ENCODE measurements at places on chromosomes 12 and 14.

DNA sequence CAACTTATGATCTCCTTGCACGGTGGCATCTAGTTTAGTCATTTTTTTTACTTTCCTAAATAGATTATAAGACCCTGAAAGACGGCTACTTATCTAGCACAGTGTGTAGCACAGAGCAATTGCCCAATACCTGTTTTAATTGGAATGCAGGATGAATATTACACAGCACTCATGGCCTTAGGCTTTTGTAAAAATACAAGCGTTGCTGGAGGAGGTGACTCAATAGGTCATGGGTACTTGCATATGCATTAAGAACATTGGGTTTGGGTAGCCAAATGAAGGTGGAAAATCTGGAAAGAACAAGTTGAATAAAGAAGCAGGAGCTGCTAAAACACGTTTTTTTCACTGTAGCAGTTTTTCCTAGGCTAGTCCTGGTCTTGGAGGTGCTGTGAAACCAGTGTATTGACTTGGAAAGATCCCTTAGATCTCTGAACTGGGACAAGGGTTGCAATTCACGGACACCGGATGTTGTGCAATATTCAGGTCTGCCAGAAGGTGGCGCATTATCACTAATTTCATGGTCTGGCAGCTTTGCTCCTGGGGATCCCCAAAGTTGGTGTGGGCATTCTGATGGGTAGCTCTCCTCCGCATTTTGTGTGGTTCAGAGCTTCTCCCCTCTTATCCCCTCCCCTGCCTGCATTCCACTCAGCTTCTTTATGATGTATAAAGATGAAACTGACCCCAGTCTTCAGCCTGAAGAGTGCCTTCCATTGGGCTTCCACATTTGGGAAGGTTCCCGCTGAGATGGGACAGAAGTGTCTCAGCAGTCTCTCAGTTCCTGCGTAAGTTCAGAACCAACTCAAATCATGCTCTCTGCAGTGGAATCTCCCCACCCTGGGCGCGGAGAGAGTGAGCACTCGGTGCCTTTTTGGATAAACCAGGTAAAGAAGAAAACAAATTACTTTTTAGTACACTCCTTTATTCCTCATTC is 278.3 kb downstream of the NRXN3 start:
- peak; percentile 47 for DNase-seq

- no peak for DNase-seq
Observed at GRCh38 chr14:74380172-74380571, 31.9 kb downstream of the VRTN start.

GRCh38 chr12:88753066-88753465 is 172.8 kb upstream of the KITLG start:
- no peak for DNase-seq

GRCh38 chr12:103877934-103878510 is 37.0 kb upstream of the NT5DC3 start:
- peak; percentile 83 for DNase-seq

- DNase-seq = no peak
Observed at GRCh38 chr14:100629696-100630095, 42.5 kb upstream of the BEGAIN start.

DNA sequence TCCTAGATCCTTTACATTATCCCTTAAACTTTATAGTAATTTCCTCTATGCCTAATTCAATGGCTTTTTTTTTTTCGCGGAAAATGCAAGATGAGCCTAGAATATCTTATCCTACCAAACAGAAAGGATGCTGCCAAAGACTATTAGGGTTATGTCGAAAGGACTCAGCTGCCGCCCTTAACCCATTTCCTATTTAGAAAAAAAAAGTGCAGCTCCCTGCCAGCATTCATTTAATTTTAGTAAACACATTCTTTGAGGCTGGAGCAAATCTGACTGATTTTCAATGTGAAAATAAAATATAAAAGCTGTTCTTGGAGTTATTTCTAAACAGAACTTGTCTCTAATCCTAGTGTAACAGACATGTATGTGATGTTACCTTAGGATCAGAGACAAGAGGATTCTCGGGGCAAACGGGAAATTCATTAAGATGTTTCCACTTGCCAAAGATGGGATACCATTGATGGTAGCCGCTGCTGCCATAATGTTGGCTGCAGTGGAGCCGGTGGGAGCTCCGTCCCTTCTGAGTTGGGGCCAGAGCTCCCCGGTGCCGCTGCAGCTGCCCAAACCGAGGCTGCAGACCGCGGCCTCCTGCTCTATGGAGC is 8.2 kb upstream of the A2M start:
- DNase-seq = no peak

GRCh38 chr14:89661392-89661791 is 244.4 kb upstream of the FOXN3 start:
- DNase-seq = no peak

DNA sequence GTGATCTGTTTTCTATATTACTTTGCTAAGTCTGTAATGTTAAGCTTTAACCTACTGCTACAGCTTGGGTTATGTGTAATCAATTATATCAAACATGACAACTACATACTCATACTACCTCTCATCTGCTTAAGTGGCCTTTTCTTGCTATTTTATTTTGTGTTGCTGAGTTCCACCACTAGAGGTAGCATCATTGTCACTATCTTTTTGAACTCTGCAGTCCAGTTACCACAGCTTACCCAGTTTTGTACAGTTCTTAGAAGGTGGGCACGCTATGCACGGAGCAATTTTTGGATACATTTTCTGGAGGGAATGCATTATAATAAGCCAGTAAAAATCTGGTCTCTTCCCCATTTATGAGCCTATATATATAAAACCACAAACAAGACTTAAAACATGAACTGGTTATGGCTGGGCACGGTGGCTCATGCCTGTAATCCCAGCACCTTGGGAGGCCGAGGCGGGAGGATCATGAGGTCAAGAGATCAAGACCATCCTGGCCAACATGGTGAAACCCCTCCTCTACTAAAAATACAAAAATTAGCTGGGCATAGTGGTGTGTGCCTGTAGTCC is 48.5 kb downstream of the SAV1 start:
- no peak for DNase-seq

DNA sequence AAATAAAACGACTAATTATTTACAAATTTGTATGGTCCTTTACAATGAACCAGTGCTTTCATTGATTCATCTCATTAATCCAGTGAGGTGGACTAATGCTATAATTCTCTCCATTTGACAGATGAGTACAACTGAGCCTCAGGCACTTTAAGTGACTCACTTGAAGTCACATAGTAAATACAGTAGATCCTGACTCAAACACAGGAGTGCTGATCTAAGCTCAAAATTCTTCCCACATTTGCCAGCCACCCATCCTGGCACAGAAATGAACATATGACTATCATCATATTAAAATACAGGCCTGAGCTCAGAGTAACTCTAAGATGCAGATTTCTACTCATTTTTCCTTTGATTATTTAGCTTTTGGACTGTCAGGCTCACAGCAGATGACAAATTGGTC is 30.6 kb downstream of the SLC16A7 start:
- DNase-seq = no peak

- no peak for DNase-seq
Observed at GRCh38 chr14:85764822-85765221, 234.9 kb downstream of the FLRT2 start.

GRCh38 chr14:44814196-44814595 is 147.6 kb downstream of the KLHL28 start:
- no peak for DNase-seq

DNA sequence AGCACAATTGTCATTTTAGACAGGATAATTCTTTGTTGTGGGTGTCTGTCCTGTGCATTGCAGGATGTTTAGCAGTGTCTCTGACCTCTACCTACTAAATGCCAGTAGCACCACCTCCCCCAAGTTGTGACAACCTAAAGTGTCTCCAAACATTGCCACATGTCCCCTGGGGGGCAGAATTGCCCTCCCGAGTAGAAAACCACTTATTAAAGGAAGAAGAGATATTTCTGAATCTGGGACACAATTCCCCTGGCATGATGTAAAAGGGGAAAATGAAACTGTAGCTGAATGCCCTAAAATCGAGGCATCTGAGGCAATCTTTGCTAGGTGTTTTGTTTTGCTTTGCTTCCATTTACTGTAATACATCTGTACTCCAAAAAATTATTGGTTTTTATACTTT is 116.8 kb upstream of the NAP1L1 start:
- DNase-seq = no peak

GRCh38 chr12:91397866-91398532 is 215.4 kb upstream of the DCN start:
- DNase-seq = no peak

- peak; percentile 83 for DNase-seq
Observed at GRCh38 chr14:20682435-20683124, 1.8 kb upstream of the RNASE4 start.

DNA sequence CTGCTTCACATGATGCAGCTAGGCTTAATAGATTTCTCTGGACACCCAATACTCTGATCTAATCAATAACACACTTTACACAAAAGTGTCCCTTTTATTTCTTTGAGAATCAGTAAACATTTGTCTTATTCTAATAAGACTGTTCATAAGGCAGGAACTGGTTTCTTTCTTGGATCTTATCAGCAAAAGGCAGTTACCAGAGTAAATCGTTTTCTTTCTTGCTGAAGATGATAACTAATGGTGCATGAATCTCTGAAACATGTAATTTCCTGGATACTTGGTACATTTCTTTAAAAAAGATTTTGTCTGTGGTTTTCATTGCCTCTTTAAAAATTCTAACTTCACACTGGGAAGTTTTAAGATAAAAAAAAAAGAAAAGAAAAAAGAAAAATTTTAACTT is 39.6 kb downstream of the WIF1 start:
- DNase-seq = no peak

GRCh38 chr12:57632958-57633840 is at the start of gene B4GALNT1:
TSS of gene B4GALNT1 (minus strand) at chr12:57633201. CDS start at chr12:57632132, 1,069 bp downstream.
- DNase-seq = peak; percentile 77

DNA sequence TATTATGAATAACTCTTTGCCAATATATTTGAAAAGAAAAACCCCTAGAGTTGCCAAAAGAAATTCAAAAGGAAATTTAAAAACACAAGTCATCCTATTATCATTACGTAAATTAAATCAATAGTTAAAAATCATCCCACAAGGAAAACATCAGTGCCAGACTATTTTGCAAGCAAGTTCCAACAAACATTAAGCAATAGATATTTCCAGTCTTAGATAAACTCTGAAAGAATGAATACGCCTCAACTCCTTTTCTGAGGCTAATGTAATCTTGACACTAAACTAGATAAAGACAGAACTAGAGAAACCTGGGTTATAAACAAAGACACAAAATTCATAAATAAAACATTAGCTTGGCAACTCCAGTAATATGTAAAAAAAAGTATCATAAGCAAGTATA is 245.9 kb downstream of the FOXN3 start:
- no peak for DNase-seq

GRCh38 chr12:29376118-29376517 is 4.9 kb downstream of the ERGIC2 start:
- DNase-seq = no peak

GRCh38 chr12:91947459-91947858 is 198.2 kb downstream of the BTG1 start:
- DNase-seq = no peak

GRCh38 chr12:52252728-52253343 is 19.8 kb downstream of the KRT7 start:
- DNase-seq = no peak

GRCh38 chr12:18262514-18262913 is 1.2 kb downstream of the PIK3C2G start:
- no peak for DNase-seq

DNA sequence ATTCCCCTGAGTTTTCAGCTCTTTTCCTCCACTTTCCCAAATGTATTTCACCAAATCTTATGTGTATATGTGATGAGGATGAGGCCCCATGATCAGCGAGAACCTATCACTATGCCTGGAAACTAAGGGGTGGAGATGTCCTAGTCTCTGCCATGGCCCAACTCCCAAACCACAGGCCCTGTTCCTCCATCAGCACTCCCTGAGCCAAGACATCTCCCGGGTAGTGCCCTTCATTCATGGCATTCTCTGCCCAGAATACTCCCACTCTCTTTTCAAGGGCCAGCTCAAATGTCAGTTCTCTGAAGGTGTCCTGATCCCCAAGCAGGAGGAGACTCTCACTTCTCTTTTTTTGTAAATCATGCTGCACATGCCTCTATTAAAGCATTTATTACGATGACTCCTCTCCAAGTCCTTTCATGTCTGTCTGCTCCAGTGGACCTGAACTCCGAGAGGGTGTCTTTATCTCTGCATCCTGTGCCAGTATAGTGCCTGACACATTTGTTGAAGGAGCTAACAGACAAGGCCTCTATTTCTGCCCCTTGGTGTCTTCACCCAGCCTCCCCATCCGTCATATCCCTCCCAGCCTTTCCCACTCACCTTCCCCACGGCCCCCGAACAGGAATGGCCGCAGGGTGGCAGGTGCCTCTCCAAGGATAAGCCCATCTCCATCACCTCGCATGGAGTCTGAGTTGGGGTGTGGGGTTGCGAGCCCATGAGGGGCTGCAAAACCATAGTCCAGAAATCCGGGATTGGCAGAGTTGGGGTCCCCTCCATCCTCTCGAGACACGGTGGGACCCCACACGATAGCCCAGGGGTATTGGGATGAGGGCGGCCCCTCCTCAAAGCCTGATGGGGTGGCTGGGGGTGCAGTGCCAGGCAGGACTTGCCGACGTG is 3.7 kb downstream of the PIANP start:
- DNase-seq = no peak

DNA sequence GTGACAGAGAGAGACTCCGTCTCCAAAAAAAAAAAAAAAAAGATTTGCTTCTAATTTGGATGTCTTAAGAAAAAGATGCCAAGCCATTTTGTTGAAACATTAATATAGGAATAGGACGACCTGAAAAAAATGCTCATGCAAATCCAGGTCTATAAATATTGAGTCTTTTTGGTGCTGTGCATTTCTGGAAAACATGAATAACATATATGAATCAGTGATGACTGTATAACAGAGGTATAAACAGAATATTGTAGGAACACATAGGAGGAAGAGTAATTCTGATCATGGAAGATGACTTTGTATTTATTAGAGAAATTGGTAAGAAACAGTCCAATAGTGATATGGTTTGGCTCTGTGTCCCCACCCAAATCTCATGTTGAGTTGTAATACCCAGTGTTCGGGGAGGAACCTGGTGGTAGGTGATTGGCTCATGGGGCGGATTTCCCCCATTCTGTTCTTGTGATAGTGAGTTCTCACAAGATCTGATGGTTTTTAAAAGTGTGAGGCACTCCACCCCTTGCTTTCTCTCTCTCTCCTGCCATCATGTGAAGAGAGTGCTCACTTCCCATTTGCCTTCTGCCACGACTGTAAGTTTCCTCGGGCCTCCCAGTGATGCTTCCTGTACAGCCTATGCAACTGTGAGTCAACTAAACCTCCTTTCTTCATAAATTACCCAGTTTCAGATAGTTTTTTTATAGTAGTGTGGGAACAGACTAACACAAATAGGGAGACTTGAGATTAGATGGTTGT is 3.0 kb upstream of the SRSF5 start:
- no peak for DNase-seq

GRCh38 chr12:67925077-67925476 is 64.2 kb upstream of the IFNG-AS1 start:
- DNase-seq = no peak

All from NCI-H774 (cell line).